Fibroblast of skin of left quadriceps (primary cell): ENCODE measurements at places on chromosomes 2 and 18.
A peak's percentile ranks its signal among the peaks of the same experiment; 100 is the strongest.

- no peak for DNase-seq
These were observed 78.8 kb upstream of the CAPN13 start for GRCh38 chr2:30886080-30886479.

GRCh38 chr2:21676041-21676440 lies 552.3 kb downstream of the TDRD15 start:
- DNase-seq: no peak

DNA sequence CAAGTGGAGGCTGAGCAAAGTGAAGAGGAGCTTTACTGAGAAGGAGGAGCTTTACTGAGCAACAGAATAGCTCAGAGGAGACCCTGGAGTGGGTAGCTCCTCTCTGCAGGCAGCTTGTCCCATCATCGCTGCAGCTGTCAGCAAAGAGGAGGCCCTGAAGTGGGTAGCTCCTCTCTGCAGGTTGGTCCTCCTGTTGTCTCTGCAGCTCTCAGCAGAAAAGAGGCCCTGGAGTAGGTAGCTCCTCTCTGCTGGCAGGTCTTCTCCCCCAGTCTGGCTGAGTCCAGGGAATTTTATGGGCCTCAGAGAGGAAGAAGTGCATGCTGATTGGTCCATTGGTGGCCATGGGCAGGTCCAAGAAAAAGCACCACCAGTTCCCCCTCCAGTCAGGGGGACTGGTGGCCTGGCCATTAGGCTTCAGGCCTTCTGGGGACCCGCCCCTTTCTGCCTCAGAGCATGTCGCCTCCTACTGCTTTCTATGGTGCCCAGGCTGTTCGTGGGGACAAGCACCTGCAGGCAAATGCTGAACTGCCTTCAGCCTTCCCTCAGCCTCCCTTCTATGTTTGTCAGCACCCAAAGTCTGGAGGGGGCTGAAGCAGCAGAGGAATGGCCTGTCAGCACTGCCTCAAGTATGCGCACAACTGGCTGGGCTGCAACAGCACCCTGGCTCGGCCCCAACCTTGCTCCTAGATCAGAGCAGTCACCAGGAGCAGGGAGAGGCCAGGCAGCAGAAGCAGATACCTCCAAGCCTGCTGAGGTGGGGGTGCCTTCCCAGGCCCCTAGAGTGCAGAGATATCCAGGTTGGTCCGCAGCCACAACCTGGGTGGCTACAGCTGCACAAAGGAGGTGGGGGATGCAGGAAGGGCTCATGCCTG lies 5.9 kb downstream of the ZSCAN30 start:
- DNase-seq: no peak

DNA sequence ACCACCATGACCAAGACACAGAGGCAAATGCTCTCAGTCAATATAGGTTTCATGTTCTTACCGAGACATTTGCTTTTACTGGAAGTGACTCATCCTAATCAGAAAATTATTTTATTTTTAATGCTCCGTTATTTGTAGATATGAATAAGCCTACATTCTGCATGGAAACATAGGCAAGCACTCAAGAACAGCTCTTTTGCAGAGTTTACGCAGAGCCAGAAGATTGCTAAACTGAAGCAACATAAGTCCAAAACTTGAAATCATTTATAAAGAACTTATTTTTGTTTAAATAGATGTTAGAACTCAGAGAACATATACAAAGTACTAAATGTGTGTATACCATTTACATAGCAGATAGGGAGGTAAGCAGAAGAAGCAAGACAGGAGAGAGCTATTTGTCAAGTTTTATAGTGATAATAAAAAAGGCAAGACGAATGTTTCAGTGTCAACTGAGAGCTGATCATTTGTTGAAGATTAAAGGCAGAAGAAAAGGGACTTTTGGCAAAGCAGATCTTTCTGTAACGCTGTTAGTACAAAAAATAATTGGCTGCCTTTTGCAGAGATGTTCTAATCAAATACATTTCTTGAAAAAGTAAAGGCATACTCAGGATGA lies 12.4 kb upstream of the PPP1R1C start:
- no peak for DNase-seq

DNA sequence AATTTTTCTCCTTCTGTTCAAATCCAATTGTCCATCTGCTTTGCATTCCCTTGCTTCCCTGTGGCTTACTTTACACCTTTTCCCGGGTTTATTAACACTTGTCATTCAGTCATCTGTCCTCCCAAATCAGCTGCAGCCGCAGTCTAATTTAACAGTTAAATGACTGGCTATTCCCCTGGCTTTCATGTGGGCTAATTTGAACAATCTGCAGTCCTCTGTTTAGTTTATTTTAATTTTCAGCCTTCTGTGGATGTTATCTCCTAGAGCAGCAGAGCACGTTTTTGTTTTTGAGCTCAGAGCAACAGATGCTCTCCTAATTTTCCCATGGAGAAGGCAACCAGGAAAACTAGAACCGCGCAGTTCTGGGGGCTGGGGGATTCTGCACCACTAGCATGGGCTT lies 55.0 kb downstream of the MEP1B start:
- no peak for DNase-seq

- DNase-seq: no peak
These were observed 45.3 kb downstream of the FN1 start for GRCh38 chr2:215390550-215390913.

DNA sequence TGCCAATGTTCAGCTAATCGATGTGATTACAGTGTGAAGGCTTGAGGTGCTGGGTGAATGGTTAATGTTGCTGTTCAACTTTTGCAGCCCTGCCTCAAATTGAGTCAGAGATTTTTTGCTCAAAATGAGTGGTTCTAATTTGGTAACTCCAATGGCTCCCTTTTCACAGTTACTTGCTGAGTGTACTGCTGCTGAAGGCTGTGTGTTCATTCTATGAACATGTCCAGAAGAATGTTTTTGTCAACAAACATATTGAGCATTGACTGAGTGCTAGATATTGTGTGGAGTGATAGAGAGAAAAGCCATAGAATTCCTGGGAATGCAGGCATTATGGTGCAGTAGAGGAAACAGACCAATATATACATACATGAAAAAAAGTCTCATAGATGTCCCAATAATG lies 39.0 kb upstream of the TCF4 start:
- no peak for DNase-seq

DNA sequence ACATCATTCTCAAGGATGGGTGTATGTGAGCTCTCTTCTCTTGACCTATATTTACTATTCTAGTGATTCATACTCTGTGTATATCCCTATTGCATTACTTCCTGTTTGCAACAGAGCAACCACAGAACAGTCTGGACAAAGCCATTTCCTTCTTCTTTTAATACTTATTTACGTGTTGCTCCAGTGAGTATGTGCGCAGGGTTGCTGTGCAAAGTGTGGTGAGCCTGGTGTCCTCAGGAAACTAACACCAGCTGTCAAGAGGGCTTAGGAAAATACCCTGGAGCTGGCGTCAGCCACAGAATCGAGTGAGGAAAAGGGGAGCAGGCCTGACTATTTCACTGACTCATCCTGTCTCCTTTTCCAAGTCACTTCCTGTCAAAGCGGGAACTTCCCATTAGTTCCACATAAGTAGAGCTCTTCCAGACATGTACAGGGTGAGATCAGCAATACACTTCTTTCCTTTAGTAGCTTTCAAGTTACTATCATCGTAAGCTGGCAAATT lies 214.1 kb upstream of the COPS8 start:
- DNase-seq: peak; percentile 97

DNA sequence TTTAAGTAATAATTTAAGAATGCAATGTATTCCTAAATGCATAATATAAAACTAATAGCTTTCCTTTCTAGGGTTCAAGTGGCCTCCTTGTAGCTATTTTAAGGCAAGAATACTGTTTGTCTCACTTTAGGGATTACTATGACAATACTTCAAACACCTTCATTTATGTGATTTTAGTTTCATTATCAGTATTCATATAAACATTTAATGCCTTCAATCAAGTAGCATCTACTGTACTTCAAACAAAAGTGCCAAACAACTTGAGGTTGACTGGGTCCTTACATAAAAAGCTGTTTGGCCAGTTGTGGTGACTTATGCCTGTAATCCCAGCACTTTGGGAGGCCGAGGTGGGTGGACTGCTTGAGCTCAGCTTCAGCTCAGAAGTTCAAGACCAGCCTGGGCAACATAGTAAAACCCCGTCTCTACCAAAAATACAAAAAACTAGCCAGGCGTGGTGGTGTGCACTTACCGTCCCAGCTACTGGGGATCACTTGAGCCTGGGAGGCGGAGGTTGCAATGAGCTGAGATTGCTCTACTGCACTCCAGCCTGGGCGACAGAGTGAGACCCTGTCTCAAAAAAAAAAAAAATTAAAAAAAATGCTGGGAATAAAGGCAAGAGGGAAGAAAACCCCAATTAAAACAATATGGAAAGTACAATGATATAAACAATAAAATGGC lies 9.3 kb downstream of the MEX3C start:
- DNase-seq: no peak

GRCh38 chr2:40384714-40385113 lies 67.2 kb downstream of the SLC8A1 start:
- peak; percentile 72 for DNase-seq

DNA sequence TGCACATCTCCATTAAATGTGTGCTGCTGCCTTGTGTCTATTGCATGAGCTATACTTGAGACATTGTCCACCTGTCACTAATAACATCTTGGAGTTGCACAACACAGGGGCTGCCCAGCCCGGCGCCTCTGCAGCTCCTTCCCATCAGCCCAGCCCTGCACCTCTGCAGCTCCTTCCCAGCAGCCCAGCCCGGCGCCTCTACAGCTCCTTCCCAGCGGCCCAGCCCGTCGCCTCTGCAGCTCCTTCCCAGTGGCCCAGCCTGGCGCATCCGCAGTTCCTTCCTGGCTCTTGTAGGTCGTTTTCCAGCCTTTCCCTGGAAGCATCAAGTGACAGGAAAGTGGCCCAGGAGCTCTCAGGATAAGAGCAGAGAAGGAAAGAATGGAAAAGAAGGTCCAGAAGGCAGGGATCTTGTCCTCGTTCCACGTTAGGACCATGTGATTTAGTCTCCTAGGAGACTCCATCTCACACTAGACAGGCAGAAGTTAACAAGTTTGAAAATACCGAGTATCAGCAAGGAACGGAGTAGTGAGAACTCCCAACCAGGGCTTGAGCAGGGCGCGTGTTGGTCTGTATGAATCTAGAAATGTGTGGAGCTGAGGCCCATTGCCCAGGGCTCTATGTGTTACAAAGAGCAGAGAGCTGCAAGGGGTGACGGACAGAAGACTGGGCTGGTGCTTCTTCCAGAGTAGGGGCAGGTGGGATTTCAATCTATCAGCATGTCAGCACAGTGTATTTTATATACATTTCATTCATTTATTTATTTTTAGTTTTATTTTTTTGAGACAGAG lies 115.7 kb upstream of the TPO start:
- DNase-seq: no peak

- DNase-seq: no peak
These were observed 45.9 kb upstream of the KCNF1 start for GRCh38 chr2:10865841-10866240.

DNA sequence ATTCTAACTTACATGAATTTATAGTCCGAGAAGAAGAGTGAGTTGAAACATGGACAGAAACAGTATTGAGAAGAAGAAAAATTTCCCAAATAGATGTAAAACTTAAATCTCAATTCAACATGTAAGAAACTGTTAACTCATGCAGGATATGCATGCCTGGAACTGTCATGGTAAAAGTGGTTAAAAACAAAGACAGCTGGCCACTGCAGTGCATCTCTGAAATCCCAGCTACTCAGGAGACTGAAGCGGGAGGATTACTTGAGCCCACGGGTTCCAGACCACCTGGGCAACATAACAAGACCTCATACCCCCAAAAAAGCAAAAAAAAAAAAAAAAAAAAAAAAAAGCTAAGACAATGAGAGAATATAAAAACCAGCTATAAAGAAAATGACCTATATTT lies 93.0 kb upstream of the TTC27 start:
- DNase-seq: no peak

GRCh38 chr2:20916604-20917286 lies 93.8 kb upstream of the LDAH start:
- no peak for DNase-seq

DNA sequence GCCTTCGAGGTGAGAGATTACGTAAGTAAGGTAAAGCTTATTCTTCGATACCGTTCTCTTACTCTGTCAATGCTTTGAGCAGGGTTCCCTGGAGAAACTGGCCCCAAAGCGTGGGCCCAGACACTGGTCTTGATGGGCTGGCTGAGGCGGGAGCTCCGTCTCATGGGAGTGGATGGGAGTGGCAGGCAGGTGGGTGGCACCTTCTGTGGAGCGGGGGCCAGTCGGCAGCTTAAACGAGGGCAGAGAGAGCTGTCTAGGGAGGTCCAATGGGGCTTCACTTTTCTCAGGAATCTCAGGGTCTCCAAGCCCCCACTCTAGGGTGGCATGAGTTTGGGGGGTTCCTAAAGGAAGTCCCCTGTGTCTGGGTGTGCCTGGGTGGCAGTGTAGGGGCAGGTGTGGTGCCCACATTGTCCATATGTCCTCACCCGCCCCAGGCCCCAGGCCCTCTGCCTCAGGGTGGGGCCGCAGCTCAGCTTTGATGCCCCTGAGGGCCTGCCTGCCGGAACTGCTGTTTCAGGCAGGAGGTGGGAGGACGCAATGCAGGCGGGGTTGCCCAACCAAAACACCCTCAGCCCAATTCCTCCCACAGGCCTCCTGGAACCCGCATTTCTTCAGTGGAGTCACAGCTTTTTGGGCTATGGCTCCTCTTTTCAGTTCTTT lies 32.5 kb upstream of the FOSL2 start:
- DNase-seq: no peak

- no peak for DNase-seq
These were observed 694 bp downstream of the CFAP36 start for GRCh38 chr2:55519938-55520885.

DNA sequence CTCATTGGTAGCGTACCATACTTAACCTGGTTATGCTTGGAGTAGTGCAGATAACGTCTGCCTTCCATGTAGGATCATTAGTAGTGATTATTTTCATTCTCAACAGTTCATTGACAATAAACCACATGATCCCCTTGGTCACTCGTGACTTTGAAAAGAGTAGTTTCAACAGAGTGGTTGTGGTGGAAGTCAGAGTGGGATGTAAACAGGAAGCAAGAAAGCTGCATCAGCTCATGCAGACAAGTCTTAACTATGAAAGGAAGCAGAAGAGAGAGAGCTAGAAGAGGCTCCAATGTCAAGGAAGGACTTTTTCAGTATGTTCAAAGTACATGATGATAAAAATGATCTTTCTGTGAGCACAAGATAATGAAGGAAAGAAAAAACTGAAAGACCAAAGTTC lies 287.4 kb downstream of the MBD2 start:
- no peak for DNase-seq

DNA sequence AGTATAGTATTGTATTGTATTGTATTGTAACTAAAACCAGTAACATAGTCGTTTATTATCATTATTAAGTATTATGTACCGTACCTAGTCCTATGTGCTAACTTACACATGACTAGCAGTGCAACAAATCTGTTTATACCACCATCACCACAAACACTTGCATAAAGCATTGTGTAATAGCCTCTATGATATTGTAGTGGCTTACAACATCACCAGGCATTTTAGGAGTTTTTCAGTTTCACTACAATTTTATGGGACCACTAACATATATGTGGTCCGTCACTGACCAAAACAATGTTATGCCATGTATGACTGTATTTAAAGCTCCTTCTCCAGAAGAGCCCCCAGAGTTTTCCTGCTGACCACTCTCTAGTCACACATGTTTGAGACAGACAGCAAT lies 306.2 kb downstream of the SETBP1 start:
- DNase-seq: no peak
